ENCODE measurements at places on chromosomes 3 and 15.

DNA sequence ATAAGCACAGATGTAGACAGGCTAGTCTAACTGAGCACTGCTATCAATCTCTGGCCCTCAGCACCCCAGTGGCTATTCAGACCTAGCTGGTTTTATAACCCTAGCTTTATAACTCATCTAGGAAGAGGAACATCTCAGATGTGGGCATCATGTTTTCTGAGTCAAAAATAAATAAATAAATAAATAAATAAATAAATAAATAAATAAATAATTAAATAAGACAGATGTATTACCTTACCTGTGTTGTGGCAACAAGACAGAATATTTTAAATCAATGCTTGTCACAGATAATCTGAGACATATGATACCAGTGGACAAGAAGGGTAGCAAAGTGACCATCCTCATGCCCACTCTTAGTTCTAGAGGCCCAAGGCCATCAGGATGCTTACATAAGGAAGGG is 52.2 kb downstream of the EFHB start:
- no peak for DNase-seq

- DNase-seq, result no peak
Observed at GRCh38 chr3:35748144-35748543, 108.8 kb downstream of the ARPP21 start.

DNA sequence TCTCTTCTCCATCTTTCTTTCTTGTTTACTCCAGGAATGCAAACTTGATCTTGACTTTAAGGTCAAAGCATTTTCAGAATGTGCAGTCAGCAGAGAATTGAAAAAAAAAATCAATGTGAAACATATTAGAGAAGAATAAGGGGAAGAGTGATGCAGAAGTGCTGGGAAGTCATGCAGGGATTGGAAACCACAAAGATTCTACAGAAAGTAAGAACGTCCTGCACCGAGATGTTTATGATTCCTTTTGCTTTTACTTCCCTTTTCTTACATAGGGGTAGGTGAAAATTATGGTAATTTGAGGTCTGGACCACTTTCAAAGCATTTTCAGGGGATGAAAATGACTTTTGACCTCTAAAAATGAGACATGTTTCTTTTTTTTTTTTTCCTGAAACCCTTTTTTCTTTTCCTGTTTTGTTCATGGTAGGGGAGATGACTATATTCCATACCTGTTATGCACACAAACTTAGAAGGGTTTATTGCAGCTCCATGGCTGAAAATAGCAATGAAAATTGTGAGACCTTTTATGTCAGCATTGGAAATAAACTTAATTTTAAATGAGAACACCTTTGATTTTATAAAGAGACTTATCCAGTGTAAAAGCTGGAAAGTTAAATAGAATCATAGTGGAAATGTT is 623.5 kb upstream of the TBL1XR1 start:
- DNase-seq, result no peak

DNA sequence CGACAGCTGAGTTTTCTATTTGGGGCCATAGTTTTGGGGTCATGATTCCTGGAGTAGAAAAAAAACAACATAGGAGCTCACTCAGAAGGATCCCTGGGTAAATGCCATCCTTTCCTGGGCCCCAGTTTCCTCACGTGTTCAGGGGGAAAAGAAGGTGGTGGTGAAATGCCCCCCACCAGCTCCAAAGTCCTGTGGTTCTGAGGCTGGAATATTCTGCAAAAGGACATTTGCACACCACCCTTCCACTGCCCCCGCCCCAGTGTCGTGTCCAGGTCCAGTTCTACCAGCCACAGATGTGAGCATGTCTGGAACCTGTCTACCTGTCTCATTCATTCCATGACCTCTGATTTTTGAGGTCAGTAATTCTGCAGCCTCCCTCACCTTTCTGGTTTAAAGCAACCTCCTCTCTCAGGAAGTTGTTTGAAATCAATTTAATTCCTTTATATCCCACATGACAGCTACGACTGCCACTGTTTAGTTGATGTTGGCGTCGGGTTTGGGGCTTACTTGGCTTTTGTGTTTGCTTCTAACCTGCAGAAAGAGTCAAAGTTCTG is 82.1 kb downstream of the SMAD3 start:
- no peak for DNase-seq

GRCh38 chr3:153066983-153067382 is 95.0 kb upstream of the RAP2B start:
- no peak for DNase-seq

DNA sequence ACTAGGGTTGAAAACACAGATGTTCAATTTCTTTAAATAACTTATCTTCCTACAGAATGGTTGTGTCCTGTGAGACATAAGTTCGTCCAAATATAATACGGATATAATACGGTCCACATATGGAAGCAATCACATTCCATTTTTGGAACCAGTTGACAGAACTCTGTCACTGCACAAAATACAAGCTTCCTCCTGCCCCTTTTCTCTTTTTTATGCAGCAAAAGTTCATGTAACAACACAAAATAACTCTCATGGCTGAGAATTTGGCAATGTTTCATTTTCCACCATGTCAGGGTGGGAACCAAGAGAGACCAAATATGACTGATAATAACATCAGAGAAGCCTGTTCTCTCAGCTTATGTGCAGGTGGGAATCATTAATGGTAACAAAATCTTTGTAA is 158.1 kb upstream of the ZNF385D start:
- no peak for DNase-seq
